Sigmoid colon (tissue), 7 donors: ENCODE measurements at places on chromosomes 11 and 22. TPM values are rescaled to one million over a fixed set of nuclear protein-coding genes. Genes with fewer than 3 reads are reported as not detected.

TMPRSS13 gene
- total RNA-seq: not detected

TECTA gene
- total RNA-seq: 0.82 TPM

RFPL3 gene
- total RNA-seq: not detected

SLC1A2 gene
- 2.0 TPM for total RNA-seq
